ENCODE measurements at places on chromosomes 11 and 22.
A peak's percentile ranks its signal among the peaks of the same experiment; 100 is the strongest.

DNA sequence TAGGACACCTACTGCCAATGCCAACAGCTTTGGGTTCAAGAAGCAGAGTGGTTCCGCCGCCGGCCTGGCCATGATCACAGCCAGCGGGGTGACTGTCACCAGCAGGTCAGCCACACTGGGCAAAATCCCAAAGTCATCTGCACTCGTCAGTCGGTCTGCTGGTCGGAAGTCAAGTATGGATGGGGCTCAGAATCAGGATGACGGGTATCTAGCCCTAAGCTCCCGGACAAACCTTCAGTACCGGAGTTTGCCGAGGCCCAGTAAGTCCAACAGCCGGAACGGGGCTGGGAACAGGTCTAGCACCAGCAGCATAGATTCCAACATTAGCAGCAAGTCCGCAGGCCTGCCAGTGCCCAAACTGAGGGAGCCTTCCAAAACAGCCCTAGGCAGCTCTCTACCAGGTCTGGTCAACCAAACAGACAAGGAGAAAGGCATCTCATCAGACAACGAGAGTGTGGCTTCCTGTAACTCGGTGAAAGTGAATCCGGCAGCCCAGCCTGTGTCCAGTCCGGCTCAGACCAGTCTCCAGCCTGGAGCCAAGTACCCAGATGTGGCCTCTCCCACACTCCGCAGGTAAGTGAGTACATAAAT lies 115.1 kb downstream of the DBX1 start:
- no peak for DNase-seq

DNA sequence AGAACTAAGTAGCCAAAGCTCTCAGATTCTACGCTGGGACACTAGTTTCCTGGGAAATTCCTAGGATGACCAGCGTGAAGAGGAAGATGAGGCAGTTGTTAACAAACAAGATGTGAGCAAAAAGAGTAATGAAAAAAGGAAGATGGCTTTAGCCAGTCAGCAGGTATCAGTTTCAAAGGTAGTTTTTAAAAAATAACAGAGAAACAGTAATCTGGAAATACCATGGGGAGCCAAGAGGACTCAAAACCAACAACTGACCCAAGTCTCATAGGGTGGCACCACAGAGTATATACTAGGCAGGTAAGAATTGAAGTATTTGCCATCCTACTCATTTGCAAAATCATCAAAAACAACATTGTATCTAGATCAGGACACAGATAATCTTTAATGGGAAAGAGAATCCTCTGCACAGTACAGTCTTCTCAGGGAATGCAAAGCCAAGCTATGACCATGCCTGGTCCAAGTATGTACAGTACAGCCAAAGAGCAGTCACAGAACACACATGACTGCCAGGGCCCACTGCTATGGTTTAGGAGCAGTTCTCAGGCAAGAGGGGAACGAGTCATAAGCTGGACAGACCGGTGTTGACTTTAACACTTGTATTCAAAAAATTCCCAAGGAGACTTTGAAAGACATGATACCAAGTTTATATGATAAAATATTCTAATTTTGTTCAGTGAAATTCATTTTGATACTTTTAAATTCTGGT lies 20.6 kb downstream of the MSANTD4 start:
- no peak for DNase-seq

DNA sequence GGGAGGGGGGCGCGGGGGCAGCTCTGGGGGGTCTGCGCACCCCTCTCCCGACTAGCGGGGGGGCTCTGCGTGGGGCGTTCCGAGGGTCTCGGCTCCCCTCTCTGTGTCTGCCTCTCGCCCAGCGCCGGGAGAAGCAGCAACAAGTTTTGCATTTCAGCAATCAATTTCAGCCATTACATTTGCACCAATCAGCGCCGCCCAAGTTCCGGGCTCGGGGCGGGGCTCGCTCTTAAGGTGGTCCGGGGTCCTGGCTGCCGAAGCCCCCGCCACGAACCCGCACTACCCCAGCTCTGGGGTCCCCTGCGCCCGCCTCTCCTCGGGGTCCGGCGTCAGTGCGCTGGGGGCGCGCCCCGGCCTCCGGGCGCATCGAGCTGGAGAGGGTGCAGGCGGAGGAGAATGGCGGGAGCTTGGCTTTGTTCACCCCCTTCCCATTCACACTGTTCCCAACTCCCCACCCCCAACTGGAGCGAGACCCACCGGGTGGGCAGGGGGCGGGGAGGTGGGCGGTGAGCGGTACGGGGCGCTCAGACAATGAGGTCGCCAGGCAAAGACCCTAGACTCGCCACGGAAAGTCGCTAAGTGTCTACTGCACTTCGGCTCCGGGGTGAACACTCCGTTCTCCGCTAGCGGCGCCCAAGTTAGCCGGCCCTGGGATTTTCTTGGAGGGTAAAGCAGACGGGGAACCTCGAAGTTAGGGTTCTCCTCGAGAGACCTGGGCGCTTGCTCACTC lies at the start of gene MN1:
Gene MN1, minus strand, starts transcription at position 141 of the 730 bp plus-strand sequence. CDS start 1,213 bp downstream, outside the sequence.
- peak; percentile 55 for DNase-seq

GRCh38 chr22:43168471-43169309 lies 17.3 kb downstream of the TSPO start:
- DNase-seq: peak; percentile 82

GRCh38 chr22:21102659-21103267 lies 57.0 kb downstream of the LRRC74B start:
- peak; percentile 62 for DNase-seq

GRCh38 chr11:133929401-133930052 lies 27.2 kb downstream of the IGSF9B start:
- no peak for DNase-seq

DNA sequence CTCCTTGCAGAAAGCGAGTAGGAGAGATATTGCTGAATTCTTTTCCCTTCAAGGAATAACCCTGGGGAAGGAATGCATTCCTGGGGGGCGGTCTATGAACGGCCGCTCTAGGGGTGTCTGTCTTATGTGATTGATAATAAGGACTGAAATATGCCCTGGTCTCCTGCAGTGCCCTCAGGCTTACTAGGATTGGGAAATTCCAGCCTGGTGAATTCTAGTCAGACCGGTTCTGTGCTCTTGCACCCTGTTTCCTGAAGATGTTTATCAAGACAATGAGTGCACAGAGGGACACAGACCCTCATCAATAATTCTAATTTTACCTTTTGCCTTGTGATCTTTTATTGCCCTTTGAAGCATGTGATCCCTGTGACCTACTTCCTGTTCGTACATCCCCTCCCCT lies 140.7 kb downstream of the LUZP2 start:
- DNase-seq: no peak

- no peak for DNase-seq
Measured at GRCh38 chr22:37843741-37844089, 419 bp downstream of the ANKRD54 start.

DNA sequence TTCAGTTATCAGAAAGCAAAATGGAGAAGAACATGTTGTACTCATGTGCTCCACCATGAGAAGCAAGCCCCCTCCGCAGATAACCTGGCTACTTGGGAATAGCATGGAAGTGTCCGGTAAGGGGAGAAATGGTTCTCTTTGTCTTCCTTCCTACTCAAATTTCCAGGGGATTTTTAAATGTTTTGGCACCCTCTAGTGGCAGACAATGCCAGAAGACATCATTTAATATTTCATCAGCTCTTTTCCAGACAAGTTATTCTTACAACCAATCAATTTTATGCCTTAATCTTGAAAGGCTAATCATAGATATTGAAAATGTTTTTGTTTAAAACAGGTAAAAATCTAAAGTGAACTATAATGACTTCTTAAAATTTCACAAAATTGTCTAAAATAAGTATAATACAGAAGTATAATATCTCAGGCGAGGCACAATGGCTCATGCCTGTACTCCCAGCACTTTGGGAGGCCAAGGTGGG lies 15.7 kb downstream of the CRTAM start:
- peak; percentile 73 for DNase-seq

DNA sequence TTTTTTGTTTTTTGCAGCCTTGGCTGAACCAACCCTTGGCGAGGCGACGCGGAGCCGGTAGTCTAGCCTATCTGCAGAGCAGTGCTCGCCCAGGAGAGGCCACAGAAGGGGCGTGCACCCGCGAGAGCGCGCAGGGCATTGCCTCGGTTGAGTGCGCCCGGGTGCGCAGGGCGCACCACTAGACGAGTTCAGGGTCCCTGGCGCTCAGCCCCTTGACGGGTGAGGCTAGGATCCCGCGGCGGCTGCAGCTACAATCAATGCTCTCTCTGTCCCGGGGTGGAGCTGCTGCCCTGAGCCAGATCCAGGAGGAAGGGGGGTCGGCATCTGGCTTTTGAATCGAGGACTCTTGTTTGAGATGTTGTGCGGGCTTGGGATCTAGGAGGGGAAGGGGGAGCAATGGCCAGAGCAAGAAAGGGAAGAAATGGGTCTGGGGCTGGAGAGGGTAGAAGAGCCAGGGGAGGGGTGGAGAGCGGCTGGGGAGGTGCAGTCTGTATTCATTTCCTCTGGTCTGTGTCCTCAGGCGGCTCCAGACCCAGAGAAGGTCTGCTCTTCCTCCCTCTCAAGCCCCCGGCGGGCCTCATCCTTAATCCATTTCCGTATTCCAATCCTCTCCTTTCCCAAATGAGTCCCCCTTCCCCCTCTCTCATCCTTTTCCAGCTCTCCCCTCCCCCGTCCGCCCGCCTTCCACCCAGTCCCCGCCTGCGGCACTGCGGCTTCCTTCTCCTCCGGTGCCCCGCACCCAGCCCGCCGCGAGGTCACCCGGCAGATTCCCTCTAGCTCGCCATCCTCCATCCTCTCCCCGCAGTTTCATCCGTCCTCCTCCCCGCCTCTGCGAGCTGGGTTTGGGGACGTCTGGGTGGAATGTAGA lies 797 bp downstream of the THY1 start:
- peak; percentile 40 for DNase-seq

- DNase-seq: peak; percentile 74
Measured at GRCh38 chr11:96062134-96062533, 138.2 kb upstream of the MTMR2 start.

DNA sequence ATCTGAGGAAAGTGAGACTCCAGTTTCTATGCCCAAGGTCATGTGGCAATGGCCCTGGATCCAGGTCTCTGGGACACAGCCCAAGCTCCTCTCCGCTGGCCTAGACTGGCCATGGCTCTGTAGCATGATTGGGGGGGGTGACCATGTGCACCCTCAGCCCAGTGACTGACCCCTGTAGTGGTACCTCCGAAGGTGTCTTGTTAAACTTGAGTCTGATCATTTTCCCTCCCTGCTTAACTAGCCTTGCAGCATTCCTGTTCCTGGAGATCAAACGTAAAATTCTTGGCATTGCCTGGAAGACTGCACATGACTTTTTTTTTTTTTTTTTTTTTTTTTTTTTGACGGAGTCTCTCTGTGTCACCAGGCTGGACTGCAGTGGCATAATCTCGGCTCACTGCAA lies 1116.0 kb downstream of the TBC1D22A start:
- DNase-seq: no peak

GRCh38 chr22:23826510-23827350 lies 12.1 kb downstream of the DERL3 start:
- DNase-seq: no peak

DNA sequence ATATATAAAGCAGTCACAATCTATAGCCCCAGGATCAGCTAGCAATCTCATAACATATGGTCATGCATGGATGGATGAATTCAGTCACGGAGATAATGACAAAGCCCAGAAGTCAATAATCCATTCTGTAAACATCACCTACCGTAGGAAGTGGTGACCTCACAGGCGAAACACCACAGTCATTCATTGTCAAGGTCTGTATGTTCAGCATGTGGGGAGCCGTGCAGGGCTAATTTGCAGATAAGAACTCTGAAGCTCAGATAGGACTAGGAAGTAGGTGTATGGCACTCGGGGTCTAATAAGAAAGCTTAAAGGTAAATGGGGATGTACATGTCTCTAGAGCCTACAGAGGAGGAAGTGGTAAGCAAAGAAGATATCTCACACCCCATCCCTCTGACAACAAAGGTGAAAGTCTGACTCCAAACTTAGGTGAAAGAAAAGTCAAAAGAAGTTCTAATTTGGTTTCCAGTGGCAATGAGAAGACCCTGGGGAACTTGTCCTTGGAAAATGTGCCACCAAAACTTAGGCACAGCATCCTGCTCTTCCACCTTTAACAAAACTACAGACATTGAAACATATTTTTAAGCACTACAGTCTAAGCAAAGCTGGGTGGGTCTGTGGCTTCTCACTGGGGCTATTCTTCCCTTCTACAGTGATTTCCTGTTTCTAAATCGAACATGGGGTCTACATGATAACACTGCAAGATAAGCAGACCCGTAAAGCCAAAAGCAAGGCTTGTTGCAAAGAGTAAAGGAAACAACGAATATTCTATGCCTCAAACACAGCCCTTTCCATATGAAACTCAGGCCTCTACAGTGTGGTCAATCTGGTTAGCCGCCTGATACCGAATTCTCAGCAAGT lies 5.2 kb downstream of the CRTAM start:
- no peak for DNase-seq

GRCh38 chr11:107184986-107185385 lies 166.7 kb upstream of the GUCY1A2 start:
- DNase-seq: no peak

DNA sequence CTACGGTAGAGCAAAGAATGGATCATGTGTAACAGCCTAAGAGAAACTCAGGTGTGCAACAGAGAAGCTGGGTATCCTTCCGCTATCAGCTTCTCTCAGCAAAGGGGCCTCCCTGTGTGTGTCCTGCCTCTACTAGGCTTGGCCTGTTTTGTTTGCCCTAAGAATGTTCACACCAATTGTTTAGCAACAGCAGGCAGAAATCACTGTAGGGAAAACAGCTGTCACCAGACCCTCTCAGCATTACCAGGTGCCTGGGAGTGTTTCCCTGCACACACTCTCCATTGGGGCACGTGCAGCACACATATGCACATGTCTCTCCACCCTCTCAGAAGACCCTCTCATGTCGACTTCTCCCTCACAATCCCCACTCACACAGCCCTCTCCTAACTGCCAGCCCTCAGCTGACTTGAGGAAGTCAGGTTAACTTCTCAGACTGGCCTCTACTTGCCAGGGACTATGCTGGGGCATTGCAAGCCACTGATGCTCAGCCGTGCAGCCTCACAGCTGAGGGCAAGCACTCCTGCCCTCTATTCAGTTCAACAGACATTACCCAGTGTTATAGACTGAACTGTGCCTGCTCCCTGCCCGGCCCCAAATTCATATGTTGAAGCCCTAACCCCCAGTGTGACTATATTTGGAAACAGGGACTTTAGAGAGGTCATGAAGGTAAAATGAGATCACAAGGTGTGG lies 97.6 kb downstream of the TRIM29 start:
- no peak for DNase-seq

DNA sequence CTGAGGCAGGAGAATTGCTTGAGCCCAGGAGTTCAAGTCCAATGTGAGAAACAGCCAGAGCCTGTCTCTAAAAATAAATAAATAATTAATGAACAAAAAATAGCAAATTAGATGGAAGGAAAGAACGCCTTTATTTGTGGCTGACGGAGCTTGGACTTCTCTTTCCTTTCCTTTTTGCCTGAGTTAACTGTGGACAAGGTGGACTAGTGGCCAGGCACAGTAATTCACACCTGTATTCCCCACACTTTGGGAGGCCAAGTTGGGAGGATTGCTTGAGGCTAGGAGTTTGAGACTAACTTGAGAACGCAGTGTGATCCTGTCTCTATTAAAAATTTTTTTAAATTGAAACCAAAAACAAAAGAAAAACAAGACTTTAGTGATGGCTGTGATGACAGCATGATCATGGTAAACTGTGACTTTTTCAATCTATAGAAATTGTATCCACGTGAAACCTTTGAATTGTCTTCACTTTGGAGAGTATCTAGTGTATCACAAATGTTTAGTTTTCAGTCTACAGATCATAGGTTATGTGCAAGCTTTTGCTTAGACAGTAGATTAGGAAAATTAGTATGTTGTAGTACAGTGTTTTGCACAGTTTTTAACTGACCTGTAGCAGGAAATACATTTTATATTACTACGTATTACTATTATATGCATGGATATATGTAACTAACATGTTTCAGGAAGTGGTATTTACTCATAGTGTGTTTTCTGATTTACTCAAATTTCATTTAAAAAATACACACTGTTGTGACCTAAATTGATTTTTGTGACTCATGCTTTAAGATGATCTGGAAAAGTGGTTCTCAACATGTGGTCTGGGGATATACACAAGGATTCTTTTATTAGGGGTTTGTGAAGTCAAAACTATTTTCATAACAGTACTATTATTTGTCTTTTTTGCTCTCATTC lies 42.1 kb downstream of the KDM2A start:
- DNase-seq: peak; percentile 65
